ENCODE measurements at places on chromosomes 12 and 14.

DNA sequence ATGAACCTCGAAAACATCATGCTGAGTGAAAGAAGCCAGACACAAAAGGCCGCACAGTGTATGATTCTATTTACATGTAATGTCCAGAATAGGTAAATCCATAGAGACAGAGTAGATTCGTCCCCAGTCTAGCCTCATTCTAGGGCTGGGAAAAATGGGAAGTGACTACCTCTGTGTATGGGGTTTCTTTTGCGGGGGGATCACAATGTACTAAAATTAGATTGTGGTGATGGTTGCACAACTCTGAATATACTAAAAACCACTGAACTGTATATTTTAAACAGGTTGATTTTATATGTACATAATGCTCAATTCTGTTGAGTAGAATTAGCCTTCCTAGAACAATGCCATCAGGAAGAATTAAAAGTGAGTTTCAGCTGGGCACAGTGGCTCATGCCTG lies 6.3 kb upstream of the RILPL2 start:
- DNase-seq: no peak

- DNase-seq: no peak
Measured at GRCh38 chr14:60622210-60622916, 26.9 kb downstream of the SIX1 start.

- DNase-seq: no peak
Measured at GRCh38 chr12:96982671-96983070, 75.6 kb downstream of the NEDD1 start.

DNA sequence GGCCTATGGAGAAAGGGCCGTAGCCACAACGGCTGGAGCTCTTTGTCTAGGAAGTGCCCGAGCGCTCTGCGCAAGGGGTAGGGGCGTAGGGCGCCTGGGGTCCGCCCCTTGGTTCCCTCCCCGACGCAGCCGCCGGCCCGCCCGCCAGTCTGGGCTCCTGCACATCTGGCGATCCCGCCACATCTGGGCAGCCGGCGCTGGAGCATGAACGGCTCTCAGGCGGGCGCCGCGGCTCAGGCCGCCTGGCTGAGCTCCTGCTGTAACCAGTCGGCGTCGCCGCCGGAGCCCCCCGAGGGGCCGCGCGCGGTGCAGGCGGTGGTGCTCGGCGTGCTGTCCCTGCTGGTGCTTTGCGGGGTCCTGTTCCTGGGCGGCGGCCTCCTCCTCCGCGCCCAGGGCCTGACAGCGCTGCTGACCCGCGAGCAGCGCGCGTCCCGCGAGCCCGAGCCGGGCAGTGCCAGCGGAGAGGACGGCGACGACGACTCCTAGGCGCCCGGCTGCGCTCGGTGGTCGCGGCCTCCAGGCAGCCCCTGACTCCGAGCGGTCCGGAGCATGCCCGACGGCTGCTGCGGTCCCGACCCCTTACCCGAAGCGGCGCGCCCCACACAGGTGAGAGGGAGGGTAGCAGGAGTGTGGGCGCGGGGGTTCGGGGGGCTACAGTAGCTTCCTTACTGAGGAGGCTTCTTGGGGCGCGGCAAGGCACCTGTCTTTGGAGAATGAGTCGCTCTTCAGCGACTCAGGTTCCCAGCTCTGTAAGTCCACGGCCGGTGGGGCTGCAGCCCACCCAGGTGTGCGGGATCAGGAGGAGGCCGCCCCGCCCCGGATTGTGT lies at the start of gene SMIM41:
Gene SMIM41, plus strand, starts transcription at position 129 of the 827 bp plus-strand sequence. Its CDS starts 76 bp downstream, at position 205.
- DNase-seq: no peak

GRCh38 chr12:12017135-12017581 lies 53.6 kb upstream of the BCL2L14 start:
- no peak for DNase-seq

DNA sequence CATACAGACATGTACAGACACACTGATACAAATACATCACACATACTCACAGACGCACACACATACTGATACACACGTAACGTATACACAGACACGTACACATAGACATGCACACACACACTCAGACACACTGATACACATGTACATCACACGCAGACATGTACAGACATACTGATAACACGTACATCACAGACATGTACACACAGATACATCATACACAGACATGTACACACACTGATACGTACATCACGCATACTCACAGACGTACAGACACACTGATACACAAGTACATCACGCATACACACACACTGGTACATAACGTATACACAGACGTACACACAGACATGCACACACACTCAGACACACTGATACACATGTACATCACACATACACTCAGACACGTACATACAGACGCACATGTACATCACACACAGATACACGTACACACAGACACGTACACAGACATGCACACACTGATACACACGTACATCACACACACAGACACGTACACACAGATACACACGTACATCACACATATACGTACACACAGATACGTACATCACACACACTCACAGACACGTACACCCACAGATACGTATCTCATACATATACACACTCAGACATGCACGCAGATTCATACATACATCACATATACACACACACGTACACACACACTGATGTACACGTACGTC lies 5.1 kb downstream of the ZNF605 start:
- no peak for DNase-seq

DNA sequence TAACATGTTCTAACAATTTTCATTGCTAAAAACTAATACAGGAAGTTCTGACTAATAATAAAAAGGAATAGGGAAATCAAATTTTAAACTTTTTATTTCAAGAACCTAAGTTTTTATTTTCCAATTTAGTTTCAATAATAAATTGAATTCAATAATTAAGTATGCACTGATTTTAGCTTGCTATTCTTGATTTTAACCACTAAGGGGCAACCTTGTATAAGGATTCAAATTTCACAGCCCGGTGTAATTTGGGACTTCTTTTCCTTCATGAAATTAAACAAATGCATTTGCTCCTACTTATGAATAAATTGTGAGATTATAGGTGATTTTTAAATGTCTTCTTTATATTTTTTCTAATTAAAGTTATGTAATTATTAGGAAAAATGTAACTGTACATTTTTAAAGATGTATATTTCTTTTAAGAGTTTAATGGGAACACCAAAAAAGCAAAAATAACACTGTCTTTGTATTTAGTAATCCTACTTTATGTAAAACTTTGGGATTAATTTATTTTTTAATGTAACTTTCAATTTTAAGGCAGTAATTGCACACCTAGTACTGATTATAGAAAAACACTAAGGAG lies 241.4 kb upstream of the PDZRN4 start:
- DNase-seq: no peak

DNA sequence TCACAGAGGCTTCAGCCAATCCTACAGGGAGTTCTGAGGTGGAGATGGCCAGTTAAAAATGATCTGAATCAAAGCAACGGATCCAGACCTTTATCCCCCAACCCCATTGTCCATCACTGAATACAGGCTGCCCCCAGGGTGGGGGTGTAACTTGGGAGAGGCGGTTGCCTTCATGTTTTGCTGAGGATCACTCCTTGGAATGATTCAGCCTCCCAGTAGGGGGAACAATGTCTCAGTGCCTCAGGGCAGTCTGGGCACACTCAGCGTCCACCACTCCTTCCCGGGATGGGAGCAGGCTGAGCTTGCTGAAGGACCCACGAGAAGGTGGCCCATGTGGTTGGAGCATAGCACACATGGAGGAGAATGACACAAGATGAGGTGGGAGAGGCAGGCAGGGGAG lies 60.2 kb downstream of the RFX4 start:
- DNase-seq: no peak

- DNase-seq: no peak
Measured at GRCh38 chr14:60357551-60358149, 108.6 kb downstream of the PPM1A start.

DNA sequence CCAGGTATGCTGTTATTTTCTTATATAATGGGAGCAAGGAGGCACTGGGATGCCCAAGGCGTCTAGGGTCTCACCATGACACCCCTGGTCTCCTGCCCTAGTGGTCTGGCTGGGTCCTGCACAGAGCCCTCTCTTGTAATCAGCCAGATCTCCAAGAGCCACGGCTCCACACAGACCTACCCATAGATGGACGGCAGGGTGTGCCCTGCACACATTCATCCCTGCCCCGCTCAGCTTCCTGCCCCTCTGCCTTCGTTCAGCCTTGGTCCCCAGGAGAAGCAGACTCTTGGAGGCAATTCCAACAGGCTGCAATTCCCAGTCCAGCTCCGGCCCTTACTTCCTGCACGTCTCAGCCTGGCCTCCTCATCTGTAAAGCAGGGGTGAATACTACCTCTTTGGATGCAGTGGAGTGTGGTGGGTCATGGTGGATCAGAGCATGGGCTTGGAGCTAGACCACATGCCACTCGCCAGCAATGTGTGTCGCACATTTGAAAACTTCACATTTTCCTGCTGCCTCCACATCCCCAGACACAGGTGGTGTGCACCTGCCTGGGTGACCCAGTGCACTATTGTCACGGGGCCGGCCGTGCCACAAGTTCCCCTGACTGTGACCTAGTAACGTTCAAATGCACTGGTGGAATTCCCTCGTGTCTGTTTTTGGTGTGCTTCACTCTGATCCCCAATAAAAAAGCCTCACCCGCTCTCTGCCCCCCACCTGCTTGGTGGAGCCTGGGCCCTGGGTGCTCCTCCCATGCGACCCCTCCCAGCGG lies 171.1 kb upstream of the PRMT8 start:
- DNase-seq: no peak

DNA sequence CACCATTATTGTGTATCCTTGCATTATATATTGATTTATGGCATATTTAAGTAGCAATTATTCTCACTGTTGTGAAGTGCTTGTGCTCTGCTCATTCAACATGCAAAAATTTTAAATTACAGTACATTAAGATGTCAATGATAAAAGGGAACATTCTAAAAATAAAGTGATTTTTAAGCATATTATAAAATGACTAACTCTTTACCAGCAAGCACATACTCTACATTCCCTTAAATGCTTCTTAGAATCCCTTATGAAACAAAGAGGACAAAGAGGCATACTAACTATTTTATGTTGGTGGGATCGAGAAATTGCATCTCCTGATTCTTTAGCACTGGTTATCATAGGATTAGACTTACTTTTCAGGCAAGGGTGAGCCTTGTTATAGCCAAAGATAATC lies 46.6 kb upstream of the ZDHHC17 start:
- DNase-seq: no peak

DNA sequence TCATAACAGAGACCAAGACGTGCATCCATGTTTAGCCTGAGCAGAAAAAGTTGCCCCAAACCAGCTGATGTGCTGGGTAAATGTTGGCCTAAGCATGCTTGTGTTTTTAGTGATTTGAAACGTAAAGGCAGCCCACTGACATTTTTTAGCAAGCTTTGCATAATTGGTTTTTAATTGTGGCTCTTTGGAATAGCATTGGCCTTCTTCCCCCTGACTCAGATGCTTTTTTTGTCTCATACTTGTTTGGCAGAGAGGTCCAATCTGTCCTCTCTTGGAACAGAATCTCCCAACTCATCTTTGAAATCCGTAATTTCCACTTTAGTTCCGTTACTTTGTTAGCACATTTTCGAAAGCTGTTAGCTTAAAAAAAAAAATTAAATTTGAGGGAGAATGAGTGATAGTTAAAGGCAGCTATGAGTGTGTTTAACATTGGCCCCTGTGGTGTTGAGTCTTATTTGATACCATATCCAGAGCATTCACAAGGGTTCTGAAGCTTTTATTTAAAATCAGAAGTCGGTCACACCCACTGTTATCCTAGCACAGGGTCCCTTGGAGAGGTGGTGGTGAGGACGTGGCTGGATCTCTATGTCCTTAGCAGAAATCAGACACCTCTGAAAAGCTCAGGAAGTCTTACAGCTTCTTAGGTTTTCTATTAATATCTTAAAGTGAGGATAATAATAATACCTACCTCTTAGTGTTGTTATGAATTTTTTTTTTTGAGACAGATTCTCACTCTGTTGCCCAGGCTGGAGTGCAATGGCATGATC lies 15.6 kb downstream of the JDP2 start:
- DNase-seq: no peak

- peak; percentile 36 for DNase-seq
Measured at GRCh38 chr14:94768521-94769390, 1.2 kb downstream of the GSC start.

GRCh38 chr12:2691006-2691344 lies 103.8 kb upstream of the FKBP4 start:
- peak; percentile 52 for DNase-seq

DNA sequence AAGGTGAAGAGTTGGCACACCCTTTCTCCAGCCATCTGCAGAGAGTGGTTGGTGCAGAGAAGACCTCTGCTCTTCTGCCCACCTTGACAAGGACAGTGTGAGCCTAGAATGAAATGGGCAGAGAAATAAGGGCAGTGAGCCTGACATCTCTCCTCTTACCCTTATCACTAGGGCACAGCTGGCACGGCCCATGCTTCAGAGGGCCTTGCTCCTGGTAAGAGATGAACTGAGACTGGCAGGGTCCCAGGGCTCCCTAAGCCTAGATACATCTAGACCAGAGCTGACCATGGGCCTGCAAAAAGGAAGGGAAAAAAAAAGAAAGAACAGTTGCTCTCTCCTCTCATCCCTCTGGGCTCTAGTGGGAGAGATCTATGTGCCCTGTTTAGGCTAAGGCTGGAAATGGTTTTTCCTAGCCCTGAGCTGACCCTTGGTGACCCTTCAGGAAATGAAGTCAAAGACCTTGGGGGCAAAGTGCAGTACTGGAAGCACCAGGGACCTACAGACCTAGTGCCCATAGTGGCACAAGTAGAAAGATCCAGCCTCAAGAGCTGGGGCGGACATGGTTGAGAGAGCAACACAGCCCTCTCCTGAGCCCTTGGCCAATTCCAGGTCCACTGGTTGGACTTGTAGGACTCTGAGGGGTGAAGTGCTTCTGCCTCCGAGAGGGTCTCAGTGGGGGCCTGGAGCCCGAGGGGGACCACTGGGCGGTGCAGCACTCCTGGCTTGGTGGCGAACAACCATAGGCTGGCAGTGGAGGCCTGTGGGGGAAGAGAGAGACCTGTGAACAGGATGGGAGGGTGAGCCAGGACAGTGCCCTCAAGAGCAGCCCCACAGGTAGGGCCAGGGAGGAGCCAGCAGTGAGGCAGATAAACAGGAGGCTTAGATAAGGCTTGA lies 22.0 kb downstream of the PRPF40B start:
- DNase-seq: no peak

DNA sequence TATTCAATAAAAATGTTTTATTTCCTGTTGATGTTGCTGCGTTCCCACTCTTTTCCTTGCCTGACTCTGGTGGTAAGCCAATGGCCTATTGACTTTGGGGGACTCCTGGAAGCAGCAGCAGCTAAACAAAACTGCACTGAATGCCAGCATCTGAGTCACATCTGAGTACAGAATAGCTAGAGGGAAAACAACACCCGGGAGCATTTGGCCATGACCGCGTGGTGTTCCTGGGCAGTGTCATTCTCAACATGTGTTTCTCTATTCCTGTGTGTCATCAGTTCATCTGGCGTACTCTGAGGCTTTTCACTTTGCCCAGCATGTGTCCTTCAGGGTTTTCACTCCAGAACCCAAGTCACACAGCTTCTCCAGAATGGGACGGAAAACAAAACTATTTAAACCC lies 238.8 kb downstream of the PAWR start:
- no peak for DNase-seq

GRCh38 chr14:100436745-100437406 lies 113.7 kb downstream of the SLC25A47 start:
- no peak for DNase-seq

GRCh38 chr14:102317564-102318248 lies 1.8 kb upstream of the ZNF839 start:
- peak; percentile 58 for DNase-seq

Measured in HL-60 (cell line).